ENCODE measurements at places on chromosomes 5 and 9.
A peak's percentile ranks its signal among the peaks of the same experiment; 100 is the strongest.

DNA sequence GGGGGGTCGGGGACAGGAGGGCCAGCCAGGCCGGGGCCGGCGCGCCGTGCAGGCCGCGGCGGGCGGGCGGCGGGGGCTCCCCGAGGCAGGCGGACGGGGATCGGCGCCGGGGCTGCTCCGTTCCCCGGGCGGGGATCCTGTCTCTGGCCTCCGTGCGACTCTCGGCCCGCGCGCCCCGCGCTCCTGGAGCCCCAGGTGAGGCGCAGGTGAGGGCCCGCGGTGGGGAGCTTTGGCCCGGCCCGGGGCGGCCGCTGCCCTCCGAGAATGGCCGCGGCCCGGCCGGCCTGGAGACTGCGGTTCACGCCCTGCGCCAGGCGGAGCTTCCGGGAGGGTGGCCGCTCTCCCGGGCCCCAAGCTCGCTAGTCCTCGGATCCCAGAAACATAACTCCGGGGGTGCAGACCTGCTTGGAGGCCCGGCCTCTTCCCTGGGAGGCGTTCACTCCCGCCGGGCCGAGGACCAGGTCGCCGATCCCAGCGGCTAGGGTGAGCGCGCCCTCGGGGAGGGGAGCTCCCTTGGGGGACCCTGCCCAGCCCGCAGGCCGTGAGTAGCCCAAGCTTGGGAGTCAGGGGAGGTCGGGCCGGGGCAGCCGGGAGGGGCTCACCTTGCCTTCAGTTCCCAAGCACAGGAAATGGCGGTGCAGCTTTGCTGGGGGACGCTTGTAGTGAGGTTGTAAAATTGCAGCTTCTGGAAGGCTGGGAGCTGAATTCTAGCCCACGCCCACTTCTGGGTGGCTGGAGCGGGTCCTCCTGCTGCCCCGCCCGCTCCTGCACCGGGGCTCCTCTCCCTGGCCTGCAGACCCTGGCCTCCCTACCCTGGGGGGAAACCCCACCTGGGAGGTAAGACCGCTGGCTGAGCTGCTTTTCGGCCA, 723 bp downstream of the PPP1R26 start:
- no peak for DNase-seq

DNA sequence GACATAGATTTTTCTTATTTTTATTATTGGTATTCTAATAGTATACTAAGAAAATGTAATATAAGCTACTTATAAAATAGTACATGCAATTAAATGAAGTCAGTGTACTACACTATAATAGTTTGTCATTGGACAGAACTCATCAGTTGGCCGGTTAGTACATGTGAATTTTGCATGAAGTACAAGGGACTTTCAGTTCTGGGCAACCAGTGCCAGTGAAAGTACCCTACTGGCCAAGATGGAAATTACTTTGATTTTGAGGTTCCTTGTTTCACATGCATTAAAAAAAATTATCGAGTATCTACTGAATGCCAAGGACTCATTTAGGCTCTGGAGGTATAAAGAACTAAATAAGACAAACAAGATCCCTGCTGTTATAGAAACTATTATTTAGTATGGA, 213.4 kb upstream of the ELL2 start:
- DNase-seq = no peak

GRCh38 chr9:114779352-114779845, 26.4 kb downstream of the TNFSF15 start:
- peak; percentile 16 for DNase-seq

DNA sequence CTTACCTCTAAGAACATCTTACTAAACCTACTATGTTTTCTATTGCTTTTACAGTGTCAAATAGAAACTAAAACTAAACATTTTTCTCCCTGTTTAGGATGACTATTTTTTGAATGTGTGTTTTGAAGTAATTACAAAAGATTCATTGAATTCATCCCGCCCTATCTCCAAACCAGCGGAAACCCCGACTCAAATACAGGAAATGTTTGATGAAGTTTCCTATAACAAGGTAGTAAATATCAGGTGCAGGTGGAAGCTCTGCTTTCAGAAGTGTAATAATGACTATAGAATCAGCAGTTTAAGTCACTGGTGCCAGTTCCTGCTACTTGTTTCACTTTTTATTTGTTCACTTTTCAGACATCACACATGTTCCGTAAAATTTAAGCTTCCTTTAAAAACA, 20.0 kb downstream of the ERAP2 start:
- DNase-seq = no peak

DNA sequence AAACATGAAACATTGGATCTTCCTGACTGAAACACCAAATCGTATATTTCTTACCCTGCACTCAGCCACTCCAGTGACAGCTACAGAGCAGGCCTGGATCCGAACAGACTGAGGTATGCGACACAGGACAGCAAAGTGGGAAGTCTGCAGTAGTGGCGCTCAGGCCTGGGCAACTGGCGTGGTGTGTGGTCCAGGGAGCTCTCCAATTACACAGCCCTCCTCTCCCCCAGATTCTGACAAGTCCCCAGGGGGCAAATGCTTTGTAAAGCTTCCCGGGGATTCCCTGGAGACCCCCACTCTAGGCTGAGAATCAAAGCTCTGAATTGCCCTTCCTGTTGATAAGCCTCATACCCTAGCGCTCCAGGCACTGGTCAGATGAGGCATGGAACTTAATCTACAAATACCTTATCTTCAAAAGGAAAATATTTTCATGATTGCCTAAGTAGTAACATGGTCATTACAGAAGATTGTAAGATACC, 104.8 kb upstream of the ERCC6L2 start:
- no peak for DNase-seq

- DNase-seq = no peak
Measured at GRCh38 chr9:27157736-27158135, 48.7 kb downstream of the TEK start.

GRCh38 chr9:38362852-38363588, 29.5 kb upstream of the ALDH1B1 start:
- DNase-seq = peak; percentile 62

- DNase-seq = no peak
Measured at GRCh38 chr5:76469656-76470290, 66.7 kb downstream of the IQGAP2 start.

DNA sequence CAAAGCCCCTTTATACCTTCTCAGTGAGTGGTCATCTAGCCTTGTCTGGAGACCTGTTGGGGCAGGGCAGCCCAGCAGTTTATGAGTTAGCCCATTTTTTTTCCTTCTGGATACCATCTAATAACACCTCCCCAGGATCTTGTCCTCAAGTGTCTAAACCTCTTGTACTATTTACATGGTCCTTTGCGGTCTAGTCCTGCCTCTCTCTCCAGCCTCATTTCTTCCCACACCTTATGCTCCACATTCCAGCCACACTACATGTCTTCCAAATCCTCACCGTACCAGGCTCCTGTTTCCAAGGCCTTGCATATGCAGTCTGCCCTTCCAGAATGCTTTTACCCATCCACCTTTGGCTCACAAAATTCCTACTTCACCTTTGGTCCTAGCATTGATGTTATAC, 77.2 kb downstream of the ADRB2 start:
- no peak for DNase-seq

GRCh38 chr9:79623799-79624721, 52.3 kb downstream of the TLE4 start:
- no peak for DNase-seq

- no peak for DNase-seq
Measured at GRCh38 chr9:122190597-122191381, 31.1 kb downstream of the MORN5 start.

DNA sequence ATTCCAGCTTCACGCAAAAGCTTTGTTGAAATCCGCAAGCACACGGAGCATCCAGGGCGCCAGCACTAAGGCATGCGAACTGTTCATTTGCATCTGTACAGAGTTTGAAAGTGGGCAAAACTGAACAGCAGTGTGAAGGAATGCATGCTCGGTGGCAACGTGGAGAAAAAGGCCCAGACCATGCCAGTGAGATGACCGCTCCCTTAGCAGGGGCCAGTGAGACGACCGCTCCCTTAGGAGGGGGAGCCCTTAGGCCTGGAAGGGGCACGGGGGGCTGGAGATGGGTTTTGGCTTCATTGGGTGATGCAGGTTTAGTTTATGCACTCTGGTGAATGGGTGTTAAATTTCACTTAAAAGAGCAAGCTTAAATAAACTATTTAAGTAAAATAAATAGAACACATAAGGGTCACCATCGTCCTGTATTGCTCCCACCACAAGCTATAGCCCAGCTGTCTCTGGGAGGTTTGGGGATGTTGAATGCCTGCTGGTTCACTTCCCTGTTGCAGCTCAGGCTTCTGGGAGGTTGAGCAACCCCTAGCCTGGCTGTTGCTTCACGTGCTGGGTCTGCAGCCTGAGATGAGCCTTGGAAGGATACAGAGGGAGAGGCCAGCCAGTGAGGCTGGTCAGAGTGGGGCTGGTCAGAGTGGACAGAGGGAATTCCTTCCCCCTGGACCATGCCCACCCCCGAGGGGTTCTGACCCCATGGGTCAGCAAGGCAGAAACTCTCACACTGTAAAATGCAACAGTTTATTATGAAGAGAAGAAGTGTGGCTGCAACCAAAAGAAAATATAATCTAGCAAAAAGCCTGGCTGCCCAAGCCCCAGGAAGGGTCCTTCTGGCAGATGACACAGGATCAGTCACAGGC, 4.6 kb upstream of the FCN1 start:
- DNase-seq = no peak

GRCh38 chr5:178367736-178368120, 135.1 kb upstream of the PHYKPL start:
- no peak for DNase-seq

GRCh38 chr5:16687898-16688297, 71.1 kb upstream of the RETREG1 start:
- no peak for DNase-seq

DNA sequence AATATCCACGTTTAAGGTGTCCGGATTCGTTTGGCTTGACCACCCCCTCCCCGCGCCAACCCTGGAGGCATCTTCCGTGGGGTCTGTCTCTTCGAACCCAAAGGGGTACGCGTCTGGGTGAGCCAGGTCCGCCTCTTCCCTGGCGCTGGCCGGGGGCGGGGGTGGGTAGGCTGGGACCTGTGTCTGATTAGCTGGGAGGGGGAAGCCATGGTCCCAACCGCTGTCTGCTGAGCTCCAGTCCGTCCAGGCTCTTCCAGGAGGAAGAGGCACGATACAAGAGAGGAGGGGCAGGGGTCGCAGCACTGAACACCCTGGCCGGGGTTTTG, at the start of gene LVRN:
TSS of gene LVRN (plus strand) at position 237 of the 326 bp plus-strand sequence. CDS start 143 bp downstream, outside the sequence.
- no peak for DNase-seq

GRCh38 chr9:137000177-137000930, 4.0 kb upstream of the CLIC3 start:
- DNase-seq = no peak

- no peak for DNase-seq
Measured at GRCh38 chr5:378976-379742, 57.6 kb downstream of the AHRR start.

GRCh38 chr5:127958421-127959011, 125.0 kb upstream of the SLC12A2 start:
- DNase-seq = no peak

DNA sequence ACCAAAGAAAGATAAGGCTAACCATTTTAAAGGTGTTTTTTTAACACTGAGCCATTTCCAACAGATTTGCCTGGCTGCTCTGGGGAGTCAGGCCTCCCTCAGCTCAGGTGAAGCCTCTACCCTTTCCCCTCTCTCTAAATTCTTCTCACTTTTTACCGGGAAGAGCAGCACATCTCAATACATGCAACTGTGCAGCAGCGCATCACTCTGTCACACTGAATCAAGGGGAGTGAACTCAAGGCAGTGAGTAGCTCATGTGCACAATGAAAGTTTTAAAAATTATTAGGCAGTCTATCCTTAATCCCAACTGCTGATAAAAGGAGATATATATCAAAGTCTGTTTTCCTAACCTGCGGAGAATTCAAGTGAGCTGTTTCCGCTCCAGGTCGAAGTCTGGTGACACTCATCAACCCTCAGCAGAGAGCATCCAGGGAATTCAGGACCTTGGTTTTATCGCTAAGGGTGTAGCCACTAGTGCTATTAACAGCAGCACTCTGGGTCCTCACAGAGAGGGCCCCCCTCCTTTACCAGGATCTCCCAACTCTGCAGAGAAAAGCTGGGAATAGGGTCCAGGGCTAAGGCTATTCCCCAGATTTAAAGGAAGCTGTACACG, 1.0 kb downstream of the CEMIP2 start:
- DNase-seq = no peak

DNA sequence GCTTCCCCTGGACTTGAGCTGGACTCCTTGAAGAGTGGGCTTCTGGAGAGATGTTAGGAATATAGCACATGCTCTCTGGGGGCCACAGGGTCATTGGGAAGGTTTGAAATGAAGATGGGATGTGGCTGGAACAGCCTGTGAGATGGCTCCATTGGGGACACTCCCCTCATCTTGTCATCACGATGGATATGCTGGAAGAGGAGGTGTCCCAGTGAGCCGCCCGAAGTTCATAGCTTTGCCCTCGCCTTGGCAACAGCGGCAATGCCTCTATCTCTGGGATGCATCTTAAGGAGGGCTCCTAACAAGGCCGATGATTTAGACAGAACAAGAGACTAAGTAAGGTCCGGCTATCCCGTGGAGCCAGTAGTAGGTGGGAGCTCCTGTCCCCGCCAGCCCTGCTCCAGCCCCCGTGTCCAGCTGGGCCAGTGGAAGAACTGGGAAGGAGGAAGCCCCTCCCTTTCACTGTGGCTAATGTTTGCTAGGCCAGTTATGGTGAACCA, 23.9 kb downstream of the AMBP start:
- no peak for DNase-seq

GRCh38 chr9:137057545-137057944, 3.7 kb upstream of the ENTPD2 start:
- peak; percentile 61 for DNase-seq

GRCh38 chr9:20030671-20031070, 241.8 kb upstream of the SLC24A2 start:
- no peak for DNase-seq

DNA sequence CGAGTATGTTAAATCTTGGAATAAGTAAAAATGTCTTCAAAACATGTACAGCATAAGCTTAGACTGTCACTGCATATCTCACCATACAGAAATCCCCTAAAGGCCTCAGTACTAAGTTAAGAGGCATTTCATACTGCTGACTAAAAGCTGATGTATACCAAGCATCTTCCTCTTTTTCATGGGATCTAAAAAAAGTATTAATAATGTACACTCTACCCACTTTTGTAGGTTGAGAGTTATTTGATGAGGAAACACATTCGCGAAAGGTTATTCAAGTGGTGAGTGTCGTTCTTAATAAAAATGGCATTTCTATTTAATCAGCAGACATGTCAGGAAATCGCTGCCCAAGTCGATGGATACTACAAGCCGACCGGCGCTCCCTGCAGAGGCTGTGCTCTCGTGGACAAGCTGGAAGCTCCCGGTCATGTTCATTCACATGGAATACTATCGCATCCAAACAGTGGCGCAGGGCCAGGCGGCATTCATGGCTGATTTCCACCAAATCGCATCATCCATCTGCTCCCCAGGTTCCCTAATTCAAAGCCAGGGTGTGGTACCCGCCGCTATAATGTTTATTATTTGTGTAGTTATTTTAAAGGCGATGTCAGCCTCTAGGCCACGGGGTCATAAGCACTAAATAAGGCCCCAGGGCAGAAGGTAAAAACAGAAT, 724 bp downstream of the SGTB start:
- DNase-seq = peak; percentile 44

DNA sequence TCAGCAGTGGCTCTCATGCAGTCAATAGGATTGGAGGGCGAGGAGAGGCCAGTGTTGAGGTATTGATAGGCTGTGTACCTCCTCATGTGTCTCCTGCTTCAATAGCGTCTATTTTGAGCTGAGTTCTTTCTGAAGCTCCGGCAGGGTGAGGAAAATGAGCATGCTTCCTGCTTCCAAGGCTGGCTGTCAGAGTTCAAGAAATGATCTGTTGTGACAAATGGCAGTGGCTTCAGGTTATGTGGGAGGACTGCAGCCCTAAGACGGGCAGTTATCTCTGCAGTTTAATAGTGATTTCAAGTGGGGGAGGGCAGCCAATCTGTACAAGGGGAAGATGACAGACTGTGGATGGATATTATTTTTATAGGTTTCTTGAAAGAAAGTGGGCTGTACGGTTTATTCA, 54.0 kb upstream of the CXCL14 start:
- no peak for DNase-seq
